ENCODE measurements at places on chromosomes 4 and X.

DNA sequence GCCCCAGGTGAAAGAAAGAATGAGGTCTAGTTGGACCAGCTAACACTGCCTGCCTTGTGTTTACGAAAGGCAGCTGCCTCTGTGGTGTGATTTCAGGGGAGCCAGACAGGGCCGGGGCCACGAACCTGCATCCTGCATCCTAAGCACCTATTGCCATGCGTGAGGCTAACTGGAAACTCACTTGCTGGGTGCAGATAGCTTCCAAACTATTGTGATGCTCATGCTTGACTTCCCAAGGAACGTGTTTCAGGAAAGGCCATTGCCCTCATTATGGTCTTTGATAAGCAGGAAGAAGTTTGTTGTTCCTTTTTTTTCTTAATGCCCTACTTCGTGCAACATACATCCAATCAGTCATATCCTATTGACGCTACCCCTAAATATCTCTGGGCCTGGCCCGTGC lies 2.3 kb upstream of the IRF2 start:
- peak; percentile 74 for DNase-seq

DNA sequence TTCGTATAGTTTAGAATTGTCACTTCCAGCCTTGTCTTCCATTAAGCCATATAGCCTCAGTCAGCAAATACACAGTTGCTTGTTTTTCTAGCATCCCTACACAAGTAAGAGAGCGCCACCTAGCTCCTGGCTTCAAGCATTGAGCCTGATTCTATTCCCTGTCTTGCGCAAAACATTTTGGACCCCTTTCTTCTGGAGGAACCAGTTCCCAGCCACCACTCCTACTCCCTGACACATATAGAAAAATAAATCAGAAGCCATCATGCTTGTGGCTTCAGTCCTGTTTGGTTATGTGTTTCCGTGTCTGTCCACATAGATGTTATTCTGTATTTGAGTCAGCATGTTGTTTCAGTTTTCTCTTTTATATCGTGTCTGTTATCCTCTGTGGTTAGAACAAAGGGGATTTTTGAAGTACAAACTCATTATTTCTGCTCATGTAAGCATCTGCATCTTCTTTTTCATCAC lies 59.9 kb downstream of the GK start:
- peak; percentile 34 for DNase-seq

DNA sequence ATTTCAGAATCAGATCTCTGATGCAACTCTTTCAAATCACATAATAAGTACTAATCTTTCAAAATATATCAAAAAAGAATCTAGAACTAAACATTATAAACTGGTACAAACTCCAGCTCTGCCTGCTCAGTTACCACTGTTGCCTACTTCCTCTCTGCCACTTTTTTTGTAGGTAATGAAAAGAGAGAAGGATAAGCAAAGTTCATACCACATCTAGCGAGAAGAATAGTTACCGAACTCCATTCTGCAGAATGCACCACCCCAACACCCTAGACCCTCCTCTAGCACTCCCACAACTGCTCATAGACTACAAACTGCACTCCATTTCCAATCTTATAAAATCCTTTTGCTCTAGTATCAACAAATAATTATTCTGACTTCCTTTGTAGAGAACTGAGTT lies 19.7 kb upstream of the LRBA start:
- no peak for DNase-seq

- no peak for DNase-seq
These were observed 35.1 kb upstream of the TBL1X start for GRCh38 chrX:9429767-9430166.

- no peak for DNase-seq
These were observed 77.6 kb upstream of the PCDH18 start for GRCh38 chr4:137609718-137610430.

DNA sequence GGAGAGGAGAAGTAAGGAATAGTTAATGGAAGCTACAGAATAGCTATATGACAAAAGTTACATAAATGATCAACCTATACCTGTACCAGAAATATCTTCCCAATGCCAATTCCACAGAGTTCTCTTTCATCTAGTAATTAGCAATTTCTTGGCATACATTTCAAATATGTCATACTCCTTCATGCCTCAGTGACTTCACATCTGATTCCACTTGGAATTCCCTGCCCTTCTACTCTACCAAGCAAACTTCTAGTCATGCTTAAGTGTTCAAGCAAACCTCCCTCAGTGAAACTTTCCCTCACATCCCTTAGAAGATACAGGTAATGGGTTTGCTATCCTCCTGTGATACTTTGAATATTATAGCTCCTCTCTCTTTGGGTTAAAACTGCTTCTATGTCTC lies 127.1 kb downstream of the KLHL13 start:
- no peak for DNase-seq

DNA sequence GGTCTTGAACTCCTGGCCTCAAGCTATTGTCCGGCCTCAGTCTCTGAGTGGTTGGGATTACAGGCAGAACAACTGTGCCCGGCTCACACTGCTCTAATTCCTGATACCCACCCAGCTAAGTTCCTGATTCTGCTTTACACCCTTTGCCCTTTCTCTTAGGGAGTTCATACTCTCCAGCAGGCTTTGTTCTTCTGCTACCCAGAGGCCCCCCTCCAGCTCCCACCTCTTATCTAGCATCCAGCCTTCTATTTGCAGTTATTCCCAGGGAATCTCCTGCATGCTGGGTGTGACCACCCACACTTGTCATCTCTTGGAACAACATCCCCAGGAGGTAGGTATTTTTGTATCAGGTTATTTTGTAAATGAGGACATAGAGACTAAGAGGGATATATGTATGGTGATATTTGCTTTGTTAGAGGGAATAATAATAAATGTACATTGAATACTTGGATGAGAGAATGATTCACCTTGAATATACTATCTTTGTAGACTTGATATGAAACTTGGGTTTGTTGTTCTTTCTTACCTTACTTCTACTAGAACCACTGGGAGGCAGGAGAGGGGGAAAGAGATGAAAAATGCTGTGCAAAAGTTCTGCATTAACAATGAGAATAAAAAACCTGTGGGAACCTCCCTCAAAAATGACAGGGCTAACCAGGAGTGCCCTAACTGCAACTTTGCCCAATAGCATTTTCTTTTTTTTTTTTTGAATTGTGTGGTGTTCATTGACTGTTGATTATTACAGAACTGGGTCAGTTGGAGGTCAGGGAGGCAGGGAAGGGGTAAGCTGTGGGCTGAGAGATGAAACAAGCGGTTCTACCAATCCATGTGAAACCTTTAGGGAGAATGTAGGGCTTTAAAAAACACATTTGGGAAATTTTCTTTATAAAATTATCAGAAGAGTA lies 157.4 kb downstream of the SPRY1 start:
- DNase-seq: no peak

- DNase-seq: no peak
These were observed 407.1 kb downstream of the ADAM29 start for GRCh38 chr4:175325230-175325629.

GRCh38 chrX:17521871-17522693 lies 147.1 kb downstream of the NHS start:
- no peak for DNase-seq

DNA sequence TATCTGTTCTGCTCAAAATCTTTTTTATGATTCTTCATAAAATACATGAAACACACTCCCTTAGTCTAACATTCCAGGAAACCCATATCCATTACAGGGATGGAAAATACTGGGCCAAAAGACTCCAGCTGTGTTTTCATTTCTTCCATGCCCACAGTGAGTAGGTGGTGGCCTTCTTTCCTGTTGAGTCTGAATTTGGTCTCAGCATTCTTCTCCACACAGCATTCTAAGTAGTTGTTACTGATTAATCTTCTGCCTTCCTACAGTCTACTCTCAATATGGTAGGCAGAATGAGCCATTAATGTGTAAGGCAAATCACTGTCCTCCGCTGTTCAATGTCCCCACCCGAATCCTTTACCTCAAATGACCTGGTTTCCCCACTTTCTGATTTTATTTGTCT lies 370.6 kb upstream of the RPS6KA3 start:
- no peak for DNase-seq

GRCh38 chrX:153569475-153569874 lies 29.5 kb downstream of the CCNQ start:
- DNase-seq: no peak

- DNase-seq: no peak
These were observed 461 bp downstream of the FBXW7 start for GRCh38 chr4:152535360-152535902.

DNA sequence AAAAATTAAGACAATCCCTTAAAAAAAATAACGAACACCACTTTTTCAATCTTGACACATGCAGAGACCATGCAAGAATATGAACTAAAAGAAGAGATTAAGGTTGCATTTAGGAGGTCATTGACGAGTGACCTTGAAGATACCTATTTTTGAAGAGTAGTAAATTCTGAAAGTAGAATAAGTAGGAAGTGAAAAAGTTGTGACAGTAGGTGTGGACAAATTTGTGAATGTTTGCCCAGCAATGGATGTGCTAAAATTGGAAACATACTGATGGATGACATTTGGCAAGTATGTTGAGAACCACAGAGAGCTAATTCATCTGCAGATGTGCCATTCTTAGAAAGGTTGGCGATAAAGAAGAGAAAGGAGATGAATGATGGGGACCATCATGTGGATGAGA lies 213.7 kb upstream of the VCX3A start:
- DNase-seq: no peak

DNA sequence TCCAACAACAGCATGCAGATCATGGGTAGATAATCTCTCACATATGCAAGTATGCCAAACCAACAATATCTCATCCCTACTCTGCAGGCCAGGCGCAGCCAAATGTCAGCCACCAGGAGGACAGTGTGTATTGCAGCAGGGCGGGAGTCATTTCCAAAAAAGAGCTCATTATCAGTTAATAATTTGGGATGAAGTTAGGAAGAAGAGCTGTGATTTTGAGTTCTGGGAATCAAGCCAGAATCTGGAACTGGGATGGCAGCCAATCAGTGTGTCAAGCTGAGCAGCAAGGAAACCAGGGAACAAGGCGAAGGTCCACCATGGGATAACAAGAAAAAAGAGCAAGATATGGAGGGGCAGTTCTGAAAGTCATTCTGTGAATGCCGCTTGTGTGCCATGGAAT lies 88.2 kb upstream of the CAMK2D start:
- peak; percentile 35 for DNase-seq

DNA sequence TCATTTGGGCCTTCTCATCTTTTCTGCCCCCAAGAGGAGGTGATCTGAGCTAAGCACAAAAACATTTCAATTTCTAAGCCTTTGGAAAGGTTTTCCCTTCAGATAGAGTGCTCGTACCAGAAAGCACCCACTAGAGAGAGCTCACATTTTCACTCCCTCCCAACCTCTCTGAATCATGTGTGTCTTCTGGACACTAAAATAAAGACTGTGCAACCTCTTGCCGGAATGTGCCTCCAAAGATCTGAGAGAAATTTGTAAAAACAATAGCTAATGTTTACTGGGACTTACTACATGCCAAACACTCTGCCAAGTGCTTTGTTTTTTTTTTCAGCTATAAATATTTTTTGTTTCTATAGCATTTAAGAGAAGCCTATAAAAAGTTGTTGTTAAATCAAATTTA lies 120.6 kb upstream of the LNX1 start:
- no peak for DNase-seq

GRCh38 chr4:42750091-42750490 lies 93.2 kb upstream of the ATP8A1 start:
- DNase-seq: peak; percentile 82

DNA sequence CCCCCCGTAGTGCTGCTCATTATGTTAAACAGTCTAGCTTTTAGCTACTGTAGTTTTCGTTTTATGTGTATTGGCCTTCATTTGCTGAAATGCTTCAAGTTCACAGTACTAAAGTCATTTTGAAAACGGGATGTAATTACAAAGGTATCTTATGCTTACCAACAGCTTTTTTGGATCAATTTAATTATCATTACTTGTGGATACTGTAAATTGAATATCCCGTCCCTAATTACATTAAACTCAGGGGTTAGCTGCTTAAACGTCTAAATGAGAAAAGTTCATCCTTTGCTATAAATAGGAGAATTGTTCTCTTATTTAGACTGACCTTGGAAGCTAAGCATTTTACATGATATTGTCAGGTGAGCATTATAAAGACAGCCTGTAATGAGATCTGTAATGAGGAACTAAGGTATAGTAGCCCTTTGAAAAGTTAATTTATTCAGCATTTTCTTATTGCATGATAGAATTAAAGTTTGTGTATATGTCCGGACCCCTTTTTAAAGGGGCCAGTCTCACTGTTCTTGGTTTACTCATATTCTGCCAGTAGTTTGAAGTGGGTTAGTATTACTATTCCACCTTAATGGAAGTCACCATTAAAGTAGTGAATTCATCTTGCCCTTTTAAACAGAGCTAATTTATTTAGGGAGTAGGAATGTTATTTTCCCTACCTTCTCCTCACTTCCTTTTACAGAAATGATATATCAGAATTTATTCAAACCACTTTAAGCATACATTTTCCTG lies 252.6 kb downstream of the TENM3 start:
- DNase-seq: no peak

- no peak for DNase-seq
These were observed 1126.9 kb downstream of the STPG2 start for GRCh38 chr4:97016186-97016907.

GRCh38 chrX:132622130-132622529 lies 133.3 kb upstream of the MBNL3 start:
- no peak for DNase-seq

GRCh38 chr4:140450352-140450751 lies 22.9 kb upstream of the CLGN start:
- no peak for DNase-seq

- no peak for DNase-seq
These were observed 98.4 kb downstream of the PHKA2 start for GRCh38 chrX:18885328-18886004.

DNA sequence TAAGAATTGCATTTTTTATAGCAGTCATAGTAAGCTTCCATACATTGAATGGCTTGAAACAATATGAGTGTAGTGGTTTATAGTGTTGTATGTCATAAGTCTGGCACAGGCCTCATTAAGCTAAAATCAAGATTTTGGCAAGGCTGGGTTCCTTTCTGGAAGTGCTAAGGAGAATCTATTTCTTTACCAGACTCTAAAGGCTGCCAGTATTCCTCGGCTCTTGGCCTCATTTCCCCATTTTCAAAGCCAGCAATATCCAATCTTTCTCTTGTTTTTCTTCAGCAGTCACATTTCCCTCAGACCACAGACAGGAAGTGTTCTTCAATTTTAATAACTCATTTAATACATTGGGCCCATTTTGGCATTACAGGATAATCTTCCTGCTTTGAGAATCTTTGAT lies 1155.5 kb upstream of the PABPC4L start:
- no peak for DNase-seq

DNA sequence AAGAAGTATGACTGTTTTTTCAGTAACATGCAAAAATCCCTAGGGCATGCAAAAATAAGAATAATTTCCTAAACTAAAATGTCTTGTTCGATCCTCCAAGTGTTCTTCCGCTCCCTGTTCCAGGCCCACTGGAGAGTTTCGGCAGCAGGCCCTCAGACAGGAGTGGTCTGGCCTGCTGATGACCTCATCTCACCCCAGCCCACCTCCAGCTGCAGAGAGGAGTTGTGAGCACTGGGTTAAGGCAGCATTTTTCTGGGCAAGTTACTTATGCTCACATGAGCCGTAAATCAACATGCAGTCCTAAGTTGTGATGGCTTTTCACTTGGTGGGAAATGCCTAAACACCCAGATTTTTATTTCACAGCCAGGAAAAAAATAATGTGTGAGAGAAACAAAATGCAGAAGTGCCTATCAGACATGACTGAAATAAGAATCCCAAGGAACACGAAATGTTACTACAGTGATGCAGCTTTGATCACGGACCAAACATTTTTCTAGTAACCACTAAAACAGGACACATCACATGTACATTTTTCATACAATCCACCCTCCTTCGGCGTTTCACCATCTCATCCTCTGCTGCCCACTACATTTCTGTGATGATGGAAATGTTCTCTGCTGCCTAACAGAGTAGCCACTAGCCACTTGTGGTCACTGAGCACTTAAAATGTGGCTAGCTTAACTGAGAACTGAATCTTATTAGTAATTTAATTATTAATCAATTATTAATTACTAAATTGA lies 153.3 kb upstream of the TBL1X start:
- DNase-seq: no peak

All from pons (tissue), 1 donor.